ENCODE measurements at places on chromosomes 1 and 21.

- no peak for DNase-seq
Measured at GRCh38 chr1:230191079-230191804, 124.2 kb downstream of the GALNT2 start.

- DNase-seq = no peak
Measured at GRCh38 chr1:3106216-3106615, 37.2 kb downstream of the PRDM16 start.

DNA sequence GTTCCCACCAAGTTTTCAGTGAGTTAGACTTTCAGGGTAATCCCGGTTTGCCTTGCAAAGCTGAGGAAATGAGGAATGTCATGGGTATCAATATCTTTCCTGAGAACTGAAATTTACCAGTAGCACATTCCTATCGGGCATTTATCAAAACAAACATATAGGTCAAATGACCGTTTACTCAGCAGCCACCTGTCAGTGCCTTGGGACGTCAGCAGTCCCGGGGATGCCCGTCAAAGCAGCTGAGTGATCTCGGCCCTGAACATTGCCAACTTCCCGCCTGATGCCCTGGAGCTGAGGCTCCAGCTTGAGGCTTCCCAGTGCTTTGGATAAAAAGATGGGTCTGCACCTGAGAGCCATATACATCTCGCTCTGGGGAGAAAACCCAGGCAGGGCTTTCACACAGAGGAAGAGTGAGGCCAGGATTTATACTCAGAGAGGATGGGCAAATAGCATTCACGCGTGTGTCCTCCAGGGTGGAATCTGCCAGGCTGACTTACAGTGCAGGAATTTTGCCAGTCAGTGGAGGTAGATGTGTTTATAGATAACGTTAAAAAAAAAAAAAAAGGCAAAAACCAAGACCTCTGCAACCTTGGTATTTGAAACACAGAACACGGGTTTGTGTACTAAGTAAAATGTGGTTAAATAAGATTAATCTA, 435.7 kb upstream of the VAMP3 start:
- DNase-seq = no peak

DNA sequence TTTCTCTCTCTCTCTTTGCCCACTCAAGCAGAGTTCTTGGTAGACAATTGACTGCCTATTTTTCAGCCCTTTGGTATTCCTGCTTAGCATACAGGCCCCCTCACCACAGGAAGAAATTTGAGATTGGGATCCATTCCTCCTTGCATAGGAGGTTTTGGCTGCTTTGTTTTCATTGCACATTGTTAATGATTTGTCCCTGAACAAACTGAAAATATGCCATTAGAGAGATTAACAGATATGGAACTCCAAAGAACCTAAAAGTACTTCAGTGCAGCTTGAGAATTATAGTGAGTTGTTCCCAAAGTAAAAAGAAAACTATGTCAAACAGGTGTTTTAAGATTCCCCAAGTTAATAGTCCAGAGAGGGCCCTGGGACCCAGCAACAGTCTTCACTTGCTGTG, 200.0 kb downstream of the TTLL7 start:
- DNase-seq = no peak

DNA sequence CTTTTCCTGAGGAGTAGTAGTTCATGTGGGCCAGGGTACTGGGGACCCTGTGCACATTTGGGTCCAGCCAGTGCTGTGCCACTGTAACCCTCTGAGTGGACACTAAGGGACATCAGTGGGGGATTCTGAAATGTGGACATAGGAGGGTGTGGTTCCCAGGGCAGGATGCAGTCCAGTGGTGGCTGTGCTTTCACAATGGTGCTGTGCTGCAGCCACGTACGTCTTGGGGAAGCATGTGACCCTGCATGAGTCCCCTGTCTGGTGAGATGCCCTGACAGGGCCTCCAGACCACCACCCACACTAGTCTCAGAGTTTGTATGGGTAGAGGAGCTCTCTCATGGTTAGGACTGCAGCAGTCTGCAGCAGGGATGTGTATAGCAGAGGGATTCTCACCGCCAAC, 37.8 kb upstream of the WNT2B start:
- no peak for DNase-seq

DNA sequence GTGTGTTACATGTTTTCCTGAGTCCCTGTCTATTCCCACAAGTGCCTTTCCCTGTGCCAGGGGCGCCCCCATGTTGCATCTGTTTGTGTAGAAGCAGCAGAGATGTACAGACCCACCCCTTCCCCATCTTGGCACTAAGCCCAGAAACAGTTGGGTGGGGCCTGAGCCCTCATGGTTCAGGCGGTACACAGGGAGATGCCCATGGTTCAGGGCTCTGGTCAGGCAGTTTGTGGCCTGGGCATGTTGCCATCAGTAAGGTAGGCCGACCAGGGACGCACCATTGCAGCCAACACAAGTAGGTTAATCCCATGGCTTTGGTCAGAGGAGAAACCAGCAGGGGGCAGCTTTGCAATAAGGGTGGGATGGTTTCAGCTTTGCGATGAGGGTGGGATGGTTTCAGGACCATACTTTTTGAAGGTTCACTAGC, 914 bp upstream of the ADGRB2 start:
- no peak for DNase-seq

- no peak for DNase-seq
Measured at GRCh38 chr1:168135921-168136708, 615 bp downstream of the GPR161 start.

DNA sequence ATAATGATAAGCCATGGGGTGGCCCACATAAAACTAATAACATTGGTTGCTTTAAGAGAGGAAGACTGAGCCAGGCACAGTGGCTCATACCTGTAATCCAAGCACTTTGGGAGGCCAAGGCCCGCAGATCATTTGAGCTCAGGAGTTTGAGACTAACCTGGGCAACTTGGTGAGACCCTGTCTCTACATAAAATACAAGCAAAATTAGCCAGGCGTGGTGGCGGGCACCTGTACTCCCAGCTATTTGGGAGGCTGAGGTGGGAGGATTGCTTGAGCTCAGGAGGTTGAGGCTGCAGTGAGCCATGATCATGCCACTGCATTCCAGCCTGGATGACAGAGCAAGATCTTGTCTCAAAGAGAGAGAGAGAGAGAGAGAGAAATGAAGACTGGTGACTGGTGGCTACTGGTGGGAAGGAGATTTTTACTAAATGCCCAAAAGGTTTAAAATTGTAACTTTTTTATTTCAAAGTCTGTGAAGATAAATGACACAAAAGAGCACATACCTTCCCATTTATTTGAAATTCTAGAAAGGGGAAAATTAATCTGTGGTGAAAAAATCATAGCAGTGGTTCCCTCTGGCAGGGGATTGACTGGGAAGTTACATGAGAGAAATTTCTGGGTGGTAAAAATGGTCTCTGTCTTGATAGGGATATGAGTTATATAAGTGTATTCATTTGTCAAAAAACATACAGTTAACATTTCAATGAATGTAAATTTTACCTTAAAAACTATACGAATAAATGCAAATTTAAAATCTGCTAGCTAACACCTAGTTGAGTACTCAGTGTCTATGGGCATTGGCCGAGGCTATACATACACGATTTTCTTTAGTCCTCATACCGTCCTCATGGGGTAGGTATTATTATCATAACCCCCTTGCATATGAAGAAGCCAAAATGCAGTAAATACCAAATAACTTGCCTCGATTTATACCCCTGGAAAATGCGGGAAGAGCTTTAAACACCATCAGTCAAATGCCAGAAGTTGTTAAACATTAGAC, 2.2 kb upstream of the NBPF1 start:
- DNase-seq = no peak

GRCh38 chr1:121483961-121484424, 299.2 kb downstream of the SRGAP2C start:
- peak; percentile 76 for DNase-seq

DNA sequence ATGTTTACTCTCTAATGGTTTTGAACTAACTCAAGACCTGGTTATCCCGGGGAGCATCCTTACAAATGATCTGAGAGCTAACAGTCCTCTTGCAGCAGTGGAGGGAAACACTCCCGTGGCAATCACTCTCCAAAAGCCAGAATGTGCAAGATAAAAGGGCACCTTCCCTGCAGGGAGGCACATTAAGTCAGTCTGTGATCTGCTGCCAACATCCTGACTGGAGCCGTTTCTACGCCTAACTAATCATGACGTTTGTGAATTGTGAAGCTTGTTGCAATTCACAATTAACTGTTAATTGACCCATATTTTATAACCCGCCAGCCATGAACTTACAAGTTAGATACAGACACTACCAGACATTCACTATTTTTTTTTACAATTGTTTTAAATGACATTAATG, 52.1 kb upstream of the LGALS8 start:
- DNase-seq = no peak

DNA sequence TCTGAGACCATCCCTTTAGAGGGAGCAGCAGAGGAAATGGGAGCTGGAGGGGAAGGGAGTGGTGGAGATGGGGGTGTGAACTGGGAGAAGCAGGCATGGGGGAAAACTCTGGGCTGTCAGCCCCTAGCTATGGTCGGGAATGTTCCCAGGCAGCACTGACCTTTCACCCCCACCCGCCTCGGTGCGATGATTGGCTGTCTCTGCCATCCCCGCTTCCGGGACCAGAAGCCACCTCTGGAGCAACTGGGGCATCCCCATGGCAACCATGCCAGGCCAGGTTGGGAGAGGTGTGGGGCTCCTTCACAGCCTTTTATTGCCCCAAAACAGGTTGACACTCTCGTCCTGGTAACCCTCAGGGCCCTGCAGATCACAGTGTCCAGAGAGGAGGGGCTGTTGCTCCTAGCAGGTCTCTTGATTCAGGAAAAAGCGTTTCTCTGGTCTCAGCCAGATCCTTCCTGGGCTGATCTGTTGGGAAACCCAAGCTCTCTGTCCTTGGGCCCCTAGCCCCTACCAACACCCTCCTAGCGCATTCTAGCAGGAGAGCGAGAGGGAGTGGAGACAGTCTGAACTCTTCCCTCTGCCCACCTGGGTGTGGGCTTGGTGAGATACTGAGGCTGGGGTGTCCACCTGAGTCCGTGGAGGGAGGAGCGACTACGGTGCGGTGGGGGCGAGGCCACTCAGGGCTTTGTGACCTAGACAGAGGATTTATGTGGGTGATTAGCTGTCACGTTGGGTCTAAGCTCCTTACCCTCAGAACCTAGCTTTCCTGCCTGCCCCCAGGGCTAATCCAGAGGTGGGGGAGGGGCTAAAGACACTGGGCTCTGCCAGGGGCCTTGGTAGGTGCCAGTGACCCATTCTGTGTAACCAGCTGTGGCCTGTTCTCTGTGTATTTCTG, 12.2 kb upstream of the SLC6A9 start:
- no peak for DNase-seq

GRCh38 chr1:33802268-33802667, 61.6 kb upstream of the HMGB4 start:
- no peak for DNase-seq

DNA sequence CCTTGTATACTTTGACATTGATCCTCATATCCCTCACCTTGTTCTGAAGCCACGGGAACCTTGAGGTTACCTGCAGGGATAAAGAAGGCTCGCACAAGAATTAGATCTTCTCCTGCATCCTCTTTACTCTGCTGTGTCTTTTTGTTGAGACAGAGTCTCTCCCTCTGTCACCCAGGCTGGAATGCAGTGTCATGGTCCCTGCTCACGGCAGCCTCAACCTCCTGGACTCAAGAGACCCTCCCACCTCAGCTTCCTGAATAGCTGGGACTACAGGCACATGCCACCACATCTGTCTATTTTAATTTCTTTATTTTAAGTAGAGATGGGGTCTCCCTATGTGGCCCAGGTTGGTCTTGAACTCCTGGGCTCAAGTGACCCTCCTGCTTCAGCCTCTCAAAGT, 134.7 kb downstream of the PTPRC start:
- no peak for DNase-seq

DNA sequence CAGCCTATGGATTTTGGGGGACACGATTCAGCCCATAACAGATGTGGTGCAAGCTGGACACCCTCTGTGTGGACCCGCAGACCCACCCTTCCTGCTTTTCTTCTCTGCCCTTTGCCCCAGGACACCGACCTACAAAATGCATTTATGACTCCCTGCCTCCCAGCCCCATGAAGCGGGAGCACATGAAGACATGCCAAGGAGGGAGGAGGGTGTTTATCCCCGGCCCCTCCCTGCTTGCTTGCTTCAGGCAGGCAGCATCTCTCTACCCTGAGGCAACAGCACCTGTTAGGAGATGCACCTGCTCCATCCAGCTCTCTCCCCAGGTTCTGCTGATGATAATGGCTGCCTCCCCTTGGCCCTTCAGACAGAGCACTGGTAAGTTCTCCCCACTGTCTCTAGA, 187.5 kb downstream of the PSMG1 start:
- no peak for DNase-seq

DNA sequence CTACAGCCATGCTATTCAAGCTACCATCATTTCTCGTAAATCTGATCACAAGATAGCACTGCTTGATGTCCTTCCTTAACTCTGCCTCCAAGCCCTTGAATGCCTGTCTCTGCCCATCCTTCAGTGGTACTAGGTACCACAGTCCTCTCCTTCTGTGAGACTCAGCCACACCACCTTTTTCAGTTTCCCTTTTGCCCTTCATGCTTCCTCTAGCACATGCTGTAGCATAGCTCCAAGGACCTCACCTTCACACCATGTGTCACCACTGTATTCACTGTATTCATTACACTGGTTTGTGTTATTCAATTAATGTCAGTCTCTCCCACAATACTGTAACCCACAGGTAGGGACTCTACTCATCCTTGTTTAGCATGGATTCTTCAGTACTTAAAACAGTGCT, 8.0 kb upstream of the TP53BP2 start:
- no peak for DNase-seq

DNA sequence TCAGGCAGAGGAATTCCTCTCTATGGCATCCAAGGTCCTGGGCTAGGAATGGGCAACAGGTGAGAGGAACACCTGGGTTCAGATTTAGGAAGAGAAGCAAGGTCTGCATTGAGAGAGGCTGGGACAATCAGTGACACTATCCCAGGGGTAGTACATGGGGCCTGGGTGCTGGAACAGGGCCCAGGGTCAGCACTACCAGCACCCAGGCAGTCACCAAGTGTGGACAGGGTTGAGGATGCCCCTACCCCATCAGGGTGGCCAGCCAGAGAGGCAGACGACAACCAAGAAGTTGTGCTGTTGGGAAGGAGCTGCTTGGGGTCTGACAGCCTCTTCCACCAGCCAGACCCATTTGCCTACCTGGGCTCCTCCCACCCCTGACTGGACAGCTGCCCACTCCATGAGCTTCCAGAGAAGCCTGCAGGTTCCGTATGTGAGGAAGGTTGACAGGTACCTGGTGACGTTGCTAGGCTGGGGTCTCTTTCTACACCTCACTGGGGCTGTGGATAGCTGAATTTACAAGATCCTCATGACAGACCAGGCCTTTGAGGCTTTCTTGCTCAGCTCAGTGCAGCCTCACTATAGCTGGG, 13.9 kb downstream of the CYP4A11 start:
- no peak for DNase-seq

DNA sequence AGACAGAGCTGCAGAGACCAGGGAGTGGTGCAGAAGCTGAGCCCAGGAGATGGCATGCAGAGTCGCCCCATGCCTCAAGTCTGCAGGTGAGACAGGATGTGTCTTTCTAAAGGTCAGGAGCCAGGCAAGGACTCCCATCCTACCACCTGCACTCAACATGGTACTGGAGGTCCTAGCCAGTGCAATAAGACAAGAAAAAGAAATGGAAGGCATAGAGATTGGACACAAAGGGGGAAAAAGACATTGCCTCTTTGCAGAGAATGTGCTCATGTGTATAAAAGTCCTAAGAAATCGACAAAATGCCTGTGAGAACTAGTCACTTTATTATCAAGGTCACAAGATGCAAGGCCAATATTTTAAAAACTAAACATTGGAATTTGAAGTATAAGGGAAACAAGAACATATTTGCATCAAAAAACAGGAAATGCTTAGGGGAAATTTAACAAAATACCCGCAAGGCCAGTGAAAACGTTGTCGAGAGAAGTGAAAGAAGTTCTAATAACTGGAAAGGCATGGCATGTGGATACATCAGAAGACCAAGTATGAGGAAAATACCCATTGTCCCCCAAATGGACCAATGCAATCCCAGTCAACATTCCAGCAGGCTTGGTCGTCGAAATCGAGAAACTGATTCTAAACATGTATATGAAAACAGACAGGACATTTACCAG, 13.2 kb upstream of the PRXL2B start:
- no peak for DNase-seq
